ENCODE measurements at places on chromosomes 4 and X. TPM values are rescaled to one million over a fixed set of nuclear protein-coding genes. Genes with fewer than 3 reads are reported as not detected.

GRCh38 chr4:84401701-84402306 is 97.3 kb downstream of the NKX6-1 start:
- no peak overlapping the region for H3K27ac ChIP-seq
- no peak for DNase-seq
- no peaks in the 10 kb centered on the region for H3K27me3 ChIP-seq
- no peaks in the 10 kb centered on the region for H3K36me3 ChIP-seq
- H3K4me3 ChIP-seq = no peak overlapping the region

GRCh38 chr4:63275491-63275890 is 1133.8 kb downstream of the TECRL start:
- H3K36me3 ChIP-seq = no peaks in the 10 kb centered on the region
- H3K4me1 ChIP-seq = no peaks in the 10 kb centered on the region
- no peak overlapping the region for H3K27ac ChIP-seq
- H3K27me3 ChIP-seq = no peaks in the 10 kb centered on the region
- DNase-seq = no peak
- H3K4me3 ChIP-seq = no peak overlapping the region

DNA sequence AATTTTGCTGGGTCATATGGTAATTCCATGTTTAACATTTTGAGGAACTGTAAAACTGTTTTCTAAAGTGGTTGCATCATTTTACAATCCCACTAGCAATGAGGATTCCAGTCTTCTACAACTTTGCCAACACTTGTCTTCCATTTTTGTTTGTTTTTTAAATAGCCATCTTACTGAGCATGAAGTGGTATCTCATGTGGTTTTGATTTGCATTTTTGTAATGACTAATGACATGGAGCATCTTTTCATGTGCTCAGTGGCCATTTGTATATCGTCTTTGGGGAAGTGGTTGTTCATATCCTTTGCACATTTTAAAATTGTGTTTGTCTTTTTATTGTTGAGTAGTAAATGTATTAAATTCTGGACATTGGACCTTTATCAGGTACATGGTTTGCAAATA is 94.7 kb downstream of the TMEM131L start:
- H3K27me3 ChIP-seq = no peaks in the 10 kb centered on the region
- H3K36me3 ChIP-seq = peaks cover 53% of the 10 kb centered on the region
- H3K27ac ChIP-seq = no peak overlapping the region
- no peak overlapping the region for H3K4me3 ChIP-seq

DNA sequence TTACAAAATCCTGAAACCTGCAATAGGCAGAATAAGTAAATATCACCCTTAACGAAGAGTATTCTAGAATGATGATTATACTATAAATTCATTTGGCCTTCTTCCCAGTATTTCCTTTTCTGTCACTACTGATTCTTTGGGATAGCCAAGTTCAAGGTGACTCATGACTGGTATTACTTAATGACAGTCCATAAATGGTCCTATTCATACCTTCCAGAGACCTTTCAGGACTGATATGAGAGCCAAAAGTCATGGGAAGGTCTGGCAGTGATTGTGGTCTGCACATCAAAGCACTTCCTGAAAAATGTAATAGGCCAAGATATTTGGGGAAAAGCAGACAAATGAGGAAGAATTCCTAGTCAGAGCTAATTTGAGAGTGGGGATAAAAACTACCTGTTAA is 239.6 kb upstream of the FAM47A start:
- no peak overlapping the region for H3K27ac ChIP-seq
- H3K4me3 ChIP-seq = no peak overlapping the region
- no peaks in the 10 kb centered on the region for H3K36me3 ChIP-seq
- no peaks in the 10 kb centered on the region for H3K4me1 ChIP-seq
- H3K27me3 ChIP-seq = no peaks in the 10 kb centered on the region

DNA sequence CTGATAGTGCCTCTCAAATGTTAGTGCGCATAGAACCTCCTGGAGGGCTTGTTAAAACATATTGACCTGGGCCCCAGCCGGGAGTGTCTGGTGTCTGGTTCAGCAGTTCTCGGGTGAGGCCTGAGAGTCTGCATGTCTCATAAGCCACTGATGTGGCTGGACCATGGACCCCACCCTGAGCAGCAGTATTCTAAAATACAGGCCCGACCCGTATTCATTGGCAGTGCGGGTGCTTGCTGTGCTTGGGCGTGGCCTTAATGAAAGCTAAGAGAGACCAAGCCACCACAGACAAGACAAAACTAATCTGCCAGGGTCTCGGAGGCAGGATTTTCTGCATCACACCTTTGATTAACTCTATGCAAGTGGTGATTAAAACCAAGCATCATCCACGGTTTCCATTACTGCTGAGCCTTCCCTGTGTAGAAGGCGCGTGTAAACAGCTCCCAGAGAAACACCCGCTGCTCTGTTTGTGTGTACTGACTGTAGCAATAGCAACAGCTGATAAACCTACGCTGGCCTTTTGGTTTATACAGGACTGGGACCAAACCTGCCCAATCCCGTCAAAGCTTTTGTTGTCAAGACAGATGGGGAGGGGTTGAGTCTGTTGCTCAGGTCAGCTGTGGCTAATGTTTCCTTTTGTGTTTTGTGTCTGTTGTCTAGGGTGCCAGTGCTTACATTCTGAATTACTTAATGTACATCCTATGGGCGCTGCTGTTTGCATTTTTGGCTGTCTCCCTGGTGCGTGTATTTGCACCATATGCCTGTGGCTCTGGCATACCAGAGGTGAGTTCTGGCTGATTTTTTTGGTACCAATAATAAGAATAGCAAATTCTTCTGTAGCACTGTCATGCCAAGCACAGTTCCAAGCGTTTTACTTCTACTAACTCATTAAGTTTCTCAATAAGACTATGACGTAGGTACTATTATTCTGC is 40.8 kb downstream of the CLCN4 start:
- no peak overlapping the region for H3K27ac ChIP-seq
- H3K4me1 ChIP-seq = no peaks in the 10 kb centered on the region
- DNase-seq = no peak
- H3K27me3 ChIP-seq = no peaks in the 10 kb centered on the region
- H3K4me3 ChIP-seq = no peak overlapping the region

DNA sequence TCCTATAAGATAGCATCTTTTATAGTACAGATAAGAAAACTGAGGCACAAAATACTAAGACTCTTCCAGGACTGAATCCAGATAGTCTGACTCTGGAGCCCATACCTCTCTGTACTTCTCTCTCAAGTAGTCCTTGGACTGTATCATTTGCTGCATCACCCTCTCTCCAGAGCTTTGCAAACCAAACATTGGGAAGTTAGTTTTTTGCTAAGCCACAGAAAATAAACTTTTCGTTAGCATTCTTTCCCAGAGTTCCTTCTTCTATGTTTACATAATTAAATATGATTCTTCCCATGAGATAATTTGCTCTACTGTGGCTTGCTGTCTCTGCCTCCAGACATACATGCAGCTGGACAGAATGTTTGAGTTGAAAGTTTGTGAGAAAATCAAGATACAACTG is 22.0 kb downstream of the PPEF2 start:
- no peaks in the 10 kb centered on the region for H3K27me3 ChIP-seq
- no peaks in the 10 kb centered on the region for H3K4me1 ChIP-seq
- H3K36me3 ChIP-seq = no peaks in the 10 kb centered on the region

The HNRNPD gene
- 158 TPM for polyA plus RNA-seq

- no peaks in the 10 kb centered on the region for H3K36me3 ChIP-seq
- DNase-seq = no peak
- H3K4me3 ChIP-seq = no peak overlapping the region
- no peak overlapping the region for H3K27ac ChIP-seq
Observed at GRCh38 chr4:124883632-124884031, 171.1 kb upstream of the ANKRD50 start.

- H3K4me1 ChIP-seq = peaks cover 10% of the 10 kb centered on the region
- no peak overlapping the region for H3K27ac ChIP-seq
- no peak overlapping the region for H3K4me3 ChIP-seq
Observed at GRCh38 chrX:10622197-10622596, 1.8 kb upstream of the MID1 start.

DNA sequence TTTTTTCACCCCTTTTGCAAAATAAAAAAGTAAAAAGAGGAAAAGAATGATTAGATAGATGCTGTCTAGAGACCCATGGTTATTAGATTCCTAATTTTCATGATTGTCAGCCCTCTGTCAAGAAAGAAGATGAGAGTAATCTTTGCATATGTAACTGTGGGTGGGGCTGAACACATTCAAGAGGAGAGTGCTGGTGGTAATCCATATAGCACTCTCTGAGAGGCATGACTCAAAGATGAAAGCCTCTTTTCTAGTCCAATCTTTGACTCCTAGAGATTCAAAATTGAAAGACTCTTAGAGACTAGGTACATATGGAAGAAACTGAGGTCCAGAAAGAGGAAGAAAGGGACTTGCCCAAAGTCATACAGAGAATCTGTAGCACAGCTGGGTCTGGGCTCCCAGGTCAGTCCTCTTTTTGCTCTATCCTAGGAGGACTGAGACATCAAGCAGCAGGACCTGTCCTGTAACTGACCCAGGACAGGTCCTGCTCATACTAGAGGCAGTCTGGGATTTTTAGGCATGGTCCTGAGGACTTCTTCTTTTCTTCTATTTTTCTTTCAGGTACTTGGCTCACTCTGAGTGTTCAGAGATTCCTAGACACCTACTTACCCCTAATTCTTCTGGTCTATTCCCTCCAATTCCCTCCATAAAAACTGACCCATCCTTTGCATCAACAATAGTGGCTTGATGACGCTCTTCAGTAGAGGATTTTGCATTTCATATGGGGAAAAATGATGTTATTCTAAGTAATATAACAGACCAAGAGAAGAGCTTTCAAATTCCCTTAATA is 23.8 kb downstream of the VSIG4 start:
- H3K27ac ChIP-seq = no peak overlapping the region
- no peak for DNase-seq
- H3K4me1 ChIP-seq = peaks cover 97% of the 10 kb centered on the region
- H3K27me3 ChIP-seq = no peaks in the 10 kb centered on the region
- H3K4me3 ChIP-seq = no peak overlapping the region

DNA sequence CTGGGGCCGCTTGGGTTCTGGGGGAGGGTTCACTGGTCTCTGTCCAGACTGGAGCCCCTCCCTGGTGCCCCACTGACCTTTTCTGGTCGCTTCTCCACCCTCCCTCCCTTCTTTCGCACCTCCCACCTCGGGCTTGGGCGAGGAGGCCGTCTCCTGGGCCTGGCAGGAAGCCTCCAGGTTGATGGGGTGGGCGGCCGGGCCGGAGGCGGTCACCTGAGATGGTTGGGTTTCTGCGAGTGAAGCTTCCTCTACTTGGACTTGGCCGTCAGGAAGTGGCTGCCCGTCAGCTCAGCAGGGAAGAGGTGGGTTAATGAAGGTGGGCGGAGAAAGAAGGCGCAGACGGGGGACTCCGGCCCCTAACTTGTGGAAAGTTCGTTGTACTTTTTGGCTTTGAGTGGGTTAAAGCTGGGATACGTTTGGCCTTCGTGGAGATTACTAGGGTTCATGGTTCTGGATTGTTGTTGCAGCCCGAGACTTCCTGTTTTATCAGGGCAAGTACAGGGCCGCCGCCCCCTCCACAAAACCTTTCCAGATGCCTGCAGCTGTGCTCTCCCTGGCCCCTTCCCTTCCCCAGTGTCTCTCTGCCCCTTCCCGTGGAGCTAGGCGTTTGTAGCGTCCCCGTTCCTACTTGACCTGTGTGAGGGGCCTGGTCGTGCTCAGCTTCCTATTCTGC is 1.2 kb downstream of the AKAP17A start:
- H3K27ac ChIP-seq = peak overlapping the region; percentile 73
- DNase-seq = no peak
- H3K4me3 ChIP-seq = peak overlapping the region; percentile 21
- no peaks in the 10 kb centered on the region for H3K27me3 ChIP-seq
- H3K4me1 ChIP-seq = peaks cover 34% of the 10 kb centered on the region

The PRPS2 gene
- polyA plus RNA-seq = 26.6 TPM

GRCh38 chr4:80986011-80986410 is 44.5 kb upstream of the BMP3 start:
- H3K36me3 ChIP-seq = no peaks in the 10 kb centered on the region
- DNase-seq = no peak
- no peak overlapping the region for H3K27ac ChIP-seq
- no peaks in the 10 kb centered on the region for H3K4me1 ChIP-seq
- no peak overlapping the region for H3K4me3 ChIP-seq

The GYG2 gene
- polyA plus RNA-seq = not detected

DNA sequence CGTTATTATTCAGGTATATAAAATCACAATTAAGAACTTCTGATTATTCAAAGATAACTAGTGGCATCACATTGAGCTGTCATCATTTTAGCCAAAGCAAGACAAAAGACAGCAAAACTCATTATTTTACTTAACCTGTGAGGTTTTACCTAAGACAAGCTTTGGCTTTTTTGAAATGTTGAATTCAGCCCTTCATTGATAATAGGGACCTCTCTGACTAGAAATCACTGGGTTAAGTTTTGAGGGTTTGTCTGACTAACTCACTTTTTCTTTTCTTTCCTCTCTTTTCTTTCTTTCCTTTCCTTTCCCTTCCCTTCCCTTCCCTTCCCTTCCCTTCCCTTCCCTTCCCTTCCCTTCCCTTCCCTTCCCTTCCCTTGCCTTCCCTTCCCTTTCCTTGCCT is 244.2 kb downstream of the GRXCR1 start:
- no peak overlapping the region for H3K27ac ChIP-seq
- no peak for DNase-seq
- H3K36me3 ChIP-seq = no peaks in the 10 kb centered on the region
- H3K4me1 ChIP-seq = no peaks in the 10 kb centered on the region

DNA sequence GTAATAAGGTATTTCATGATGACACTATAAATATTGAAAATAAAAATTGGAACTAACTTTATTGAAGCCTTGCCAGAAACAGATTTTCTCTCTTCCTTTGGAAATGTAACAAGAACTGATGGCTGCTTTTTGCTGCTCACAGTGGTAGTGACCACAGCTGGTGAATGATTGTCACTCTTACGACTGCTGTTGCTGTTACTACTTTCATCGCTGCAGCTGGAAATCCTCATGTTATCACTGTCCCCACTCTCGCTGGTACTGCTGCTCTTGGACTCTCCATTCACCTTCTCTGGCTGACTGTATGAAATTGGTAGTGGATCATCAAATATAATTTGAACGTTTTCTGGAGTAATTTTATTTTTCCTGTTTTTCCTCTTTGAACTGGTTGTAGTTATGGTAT is 28.5 kb upstream of the COX18 start:
- no peak for DNase-seq
- no peak overlapping the region for H3K4me3 ChIP-seq
- H3K27ac ChIP-seq = no peak overlapping the region
- H3K27me3 ChIP-seq = no peaks in the 10 kb centered on the region

GRCh38 chr4:174156239-174156826 is 127.1 kb downstream of the FBXO8 start:
- H3K27ac ChIP-seq = no peak overlapping the region
- no peaks in the 10 kb centered on the region for H3K4me1 ChIP-seq
- no peak for DNase-seq
- peaks cover 6% of the 10 kb centered on the region for H3K27me3 ChIP-seq
- H3K4me3 ChIP-seq = no peak overlapping the region
- no peaks in the 10 kb centered on the region for H3K36me3 ChIP-seq

- DNase-seq = no peak
- H3K27ac ChIP-seq = no peak overlapping the region
- H3K27me3 ChIP-seq = no peaks in the 10 kb centered on the region
- H3K4me1 ChIP-seq = no peaks in the 10 kb centered on the region
- no peak overlapping the region for H3K4me3 ChIP-seq
- H3K36me3 ChIP-seq = no peaks in the 10 kb centered on the region
Observed at GRCh38 chrX:111145878-111146277, 49.9 kb downstream of the PAK3 start.

The UGT2B15 gene
- polyA plus RNA-seq = not detected

The CYBB gene
- polyA plus RNA-seq = 0.05 TPM

Data from CD4-positive, alpha-beta memory T cell (primary cell).